ENCODE measurements at places on chromosomes 11 and 22.
A peak's percentile ranks its signal among the peaks of the same experiment; 100 is the strongest.

DNA sequence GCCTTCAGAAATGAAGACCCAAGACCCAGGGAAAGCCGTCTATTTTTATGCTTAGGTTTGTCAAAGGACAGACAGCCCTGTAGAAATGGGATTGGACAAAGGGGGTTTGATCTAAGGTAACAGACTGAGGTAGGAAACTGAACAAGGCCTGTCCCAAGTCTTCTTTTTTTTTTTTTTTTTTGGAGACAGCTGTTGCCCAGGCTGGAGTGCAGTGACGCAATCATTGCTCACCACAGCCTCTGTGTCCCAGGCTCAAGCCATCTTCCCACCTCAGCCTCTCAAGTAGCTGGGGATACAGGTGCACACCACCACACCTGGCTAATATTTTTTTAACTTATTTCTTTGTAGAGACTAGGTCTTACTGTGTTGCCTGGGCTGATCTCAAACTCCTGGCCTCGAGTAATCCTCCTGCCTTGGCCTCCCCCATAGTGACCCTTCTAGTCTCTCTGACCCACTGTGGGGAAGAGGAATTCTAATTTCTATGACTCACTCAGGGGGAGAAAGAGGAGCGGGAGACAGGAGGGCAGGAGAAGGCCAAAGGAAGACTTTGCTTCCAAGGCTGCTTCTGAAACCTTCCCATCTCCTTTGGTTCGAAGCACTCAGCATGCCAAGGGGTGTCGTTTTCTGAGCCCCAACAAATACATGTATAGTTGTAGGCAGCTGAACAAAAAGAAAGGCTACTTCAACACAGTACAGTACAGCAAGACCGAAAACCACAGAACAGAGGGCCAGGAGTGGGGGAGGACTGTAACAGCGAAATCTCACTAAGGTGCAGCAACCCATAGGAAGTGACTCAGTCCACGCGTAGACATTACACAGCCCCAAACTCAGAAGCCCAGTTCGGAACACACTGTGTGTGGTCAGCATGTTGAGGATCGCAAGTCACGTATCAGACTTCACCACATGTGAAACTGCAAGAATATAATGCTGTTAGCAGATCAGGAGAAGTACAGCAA is 872 bp downstream of the TMA7B start:
- no peak overlapping the region for H3K4me3 ChIP-seq
- DNase-seq: no peak
- H3K27ac ChIP-seq: no peak overlapping the region
- peaks cover 12% of the 10 kb centered on the region for H3K27me3 ChIP-seq

GRCh38 chr11:96219981-96220623 is 122.9 kb downstream of the MAML2 start:
- DNase-seq: no peak
- H3K27ac ChIP-seq: peak overlapping the region; percentile 88
- peak overlapping the region; percentile 4 for H3K4me3 ChIP-seq
- peaks cover 56% of the 10 kb centered on the region for H3K4me1 ChIP-seq

DNA sequence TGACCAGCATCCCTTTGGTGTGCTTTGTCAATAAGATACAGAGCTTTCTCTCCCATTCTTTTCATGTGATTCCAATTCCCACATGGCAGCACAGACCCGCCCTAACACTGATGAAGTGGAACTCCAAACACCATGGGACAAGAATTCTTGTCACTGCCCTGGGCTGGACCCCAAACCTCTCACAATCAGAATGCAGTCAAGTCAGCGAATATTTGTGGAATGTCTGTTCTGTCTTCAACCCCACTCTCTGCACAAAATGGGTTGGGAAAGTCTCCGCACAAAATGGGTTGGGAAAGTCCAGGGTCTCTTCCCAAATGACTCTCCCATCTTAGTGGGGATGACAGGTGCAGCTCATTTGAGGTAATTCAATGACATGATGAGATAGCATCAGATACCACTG is 138.9 kb upstream of the TEAD1 start:
- DNase-seq: no peak
- H3K27ac ChIP-seq: no peak overlapping the region
- H3K36me3 ChIP-seq: no peaks in the 10 kb centered on the region

DNA sequence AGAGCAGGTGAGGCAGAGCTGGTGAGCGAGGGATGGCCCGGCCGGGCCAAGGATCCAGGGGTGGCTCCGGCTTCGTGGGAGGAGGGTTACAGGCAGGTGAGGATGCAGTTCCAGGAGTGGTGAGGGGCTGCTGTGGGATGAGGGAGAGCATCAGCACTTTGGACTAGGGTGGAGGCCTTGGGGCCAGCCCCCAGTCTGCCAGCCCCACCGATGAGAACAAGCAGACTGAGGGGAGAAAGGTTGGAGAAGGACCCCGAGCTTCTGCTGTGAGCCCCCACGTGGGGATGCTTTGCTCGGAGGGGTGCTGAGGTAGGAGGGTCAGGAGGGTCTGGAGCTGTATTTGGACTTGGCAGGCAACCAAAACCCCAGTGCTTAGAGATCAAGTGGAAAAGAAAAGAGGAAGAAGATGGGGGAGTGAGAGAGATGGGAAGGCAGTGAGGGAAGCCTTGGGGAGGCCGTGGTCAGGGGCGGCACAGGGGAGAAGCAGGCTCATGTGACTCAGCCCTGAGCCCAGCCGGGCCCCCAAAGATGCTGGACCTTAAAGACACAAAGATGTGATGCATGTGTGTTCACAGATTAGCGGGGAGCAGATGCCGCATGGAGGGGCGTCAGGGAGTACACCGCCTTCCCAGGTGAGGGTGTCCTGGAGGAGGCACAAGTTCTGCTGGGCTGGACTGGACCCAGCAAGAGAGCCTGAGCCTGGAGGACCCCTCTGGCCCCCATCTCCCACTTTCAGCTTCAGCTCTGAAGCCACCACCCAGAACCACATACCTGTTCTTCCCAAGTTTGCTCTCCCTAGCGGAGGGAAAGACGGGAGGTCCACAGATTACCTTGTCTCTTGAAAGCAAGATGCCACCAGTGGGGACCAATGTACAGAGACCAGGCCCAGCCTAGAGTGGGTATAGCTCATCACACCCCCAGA is 91.3 kb downstream of the CDKN1C start:
- DNase-seq: no peak
- peaks cover 16% of the 10 kb centered on the region for H3K4me1 ChIP-seq
- H3K27ac ChIP-seq: no peak overlapping the region
- no peak overlapping the region for H3K4me3 ChIP-seq

DNA sequence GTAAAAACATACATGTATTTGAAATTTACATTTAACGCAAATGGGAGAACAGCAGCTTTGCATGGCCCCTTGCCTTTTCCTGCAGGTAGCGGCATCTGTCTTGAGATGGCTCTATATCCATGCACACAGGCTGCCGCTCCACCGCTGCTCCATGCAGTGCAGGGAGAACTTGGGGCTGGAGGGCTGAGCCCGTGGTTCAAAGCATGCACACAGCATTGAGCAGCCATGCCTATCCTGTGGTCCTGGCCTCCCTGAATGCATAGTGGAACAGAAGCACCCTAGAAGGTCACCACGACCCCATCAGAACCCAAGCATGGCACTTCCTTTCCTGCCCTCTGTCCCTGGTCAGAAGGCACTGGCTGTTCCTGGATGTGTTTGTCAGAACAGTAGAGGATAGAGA is 35.0 kb upstream of the TP53I11 start:
- no peak for DNase-seq
- H3K36me3 ChIP-seq: no peaks in the 10 kb centered on the region
- no peak overlapping the region for H3K27ac ChIP-seq
- H3K4me1 ChIP-seq: peaks cover 4% of the 10 kb centered on the region
- H3K27me3 ChIP-seq: no peaks in the 10 kb centered on the region

All from neural crest cell (in vitro differentiated cells).